Activated CD4-positive, CD25-positive, alpha-beta regulatory T cell (primary cell): ENCODE measurements at places on chromosomes 4 and X.

DNA sequence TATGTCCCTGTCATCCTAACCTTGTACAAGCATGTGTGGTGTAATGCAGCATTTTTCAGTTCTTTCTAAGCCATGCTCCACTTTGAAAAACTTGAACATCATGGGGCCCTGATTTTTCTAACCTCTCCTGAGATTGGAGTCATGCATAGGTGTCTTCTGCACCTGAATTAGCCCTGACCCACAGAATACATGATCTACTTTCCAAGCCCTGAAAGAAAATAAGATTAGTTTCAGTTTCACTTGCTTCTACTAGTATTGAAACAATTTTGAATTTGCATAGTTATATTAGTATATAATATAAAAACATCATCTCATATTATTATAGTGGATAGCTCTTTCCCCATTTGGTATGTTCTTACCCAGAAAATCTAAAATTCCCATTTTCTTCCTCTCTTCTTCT, 178.2 kb downstream of the HS3ST1 start:
- no peak for DNase-seq

- DNase-seq = no peak
These were observed 1511.0 kb downstream of the FSTL5 start for GRCh38 chr4:160652790-160653189.

DNA sequence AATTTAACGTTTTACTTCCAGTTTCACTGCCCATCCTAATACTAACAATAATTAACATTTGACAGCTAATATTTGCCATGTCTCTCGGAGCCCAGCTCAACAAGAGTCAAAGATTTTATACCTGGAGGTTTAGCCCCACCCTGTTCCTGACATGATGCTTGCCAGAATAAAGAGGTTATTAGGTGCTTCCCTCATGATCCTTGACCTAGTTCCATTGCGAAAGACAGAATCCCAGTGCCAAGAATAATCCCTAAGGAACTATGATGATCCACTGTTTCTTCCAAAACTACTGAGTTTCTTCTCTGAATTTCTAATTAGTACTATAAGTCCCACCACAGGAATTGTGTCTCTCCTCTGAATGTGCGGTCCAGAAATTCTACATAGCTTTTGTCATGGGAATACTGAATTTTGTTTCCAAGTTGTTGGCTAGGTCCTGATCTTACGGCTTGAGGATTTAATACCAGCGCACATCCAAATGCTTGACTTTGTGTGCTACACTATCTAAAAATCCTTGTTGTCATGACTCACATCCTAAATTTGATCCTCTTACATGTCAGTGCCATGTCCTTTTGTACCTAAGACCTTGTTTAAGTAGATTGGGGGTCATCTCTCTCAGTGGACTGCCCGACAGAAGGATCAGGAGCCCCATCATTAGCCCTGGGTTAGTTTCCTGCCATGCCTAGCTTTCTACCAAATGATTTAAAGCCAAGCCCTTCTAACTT, 23.1 kb downstream of the ANTXR2 start:
- DNase-seq = no peak

DNA sequence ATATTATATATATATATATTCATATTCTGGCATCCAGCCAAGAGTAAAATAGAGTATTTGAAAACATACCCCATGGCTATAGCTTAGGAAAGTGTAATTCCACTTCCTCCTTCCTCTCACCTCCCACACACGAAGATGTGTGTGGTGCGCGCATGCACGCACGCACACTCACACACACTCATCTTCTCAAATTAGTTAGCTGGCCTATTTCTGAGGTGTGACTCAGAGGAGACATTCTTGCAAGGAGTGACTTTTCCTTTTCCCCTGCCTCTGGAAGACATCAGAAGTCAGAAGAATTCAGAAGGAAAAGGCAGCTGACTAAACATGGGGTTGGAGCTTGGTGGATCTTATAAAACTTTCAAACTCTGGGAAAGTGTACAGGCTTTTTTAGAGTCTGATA, 8.8 kb downstream of the ENPEP start:
- DNase-seq = no peak

DNA sequence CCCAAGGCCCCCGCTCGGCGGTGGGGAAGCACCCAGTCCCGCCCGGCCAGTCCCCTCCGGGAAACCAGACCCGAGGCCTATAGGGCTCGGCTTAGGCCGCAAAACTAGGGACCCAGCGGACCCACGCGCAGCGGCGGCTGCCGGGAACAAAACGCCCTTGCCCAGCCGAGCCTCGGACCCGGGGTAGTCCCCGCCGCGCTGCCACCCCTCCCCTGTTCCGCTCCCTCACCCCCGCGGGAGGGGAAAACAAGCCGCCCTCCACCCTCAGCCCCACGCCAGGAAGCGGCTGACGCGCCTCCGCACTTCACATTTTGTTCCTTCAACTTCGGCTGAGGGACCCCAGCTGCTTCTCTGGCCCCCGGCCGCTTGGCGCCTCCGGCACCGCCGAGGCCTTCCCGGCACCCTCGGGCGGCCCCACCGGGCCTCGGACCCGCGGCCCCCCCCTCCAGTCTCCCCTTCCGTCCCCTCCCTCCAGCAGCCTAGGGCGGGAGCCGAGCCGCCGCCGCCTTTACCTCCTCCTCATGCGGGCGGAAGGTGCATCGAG, 694 bp downstream of the PDS5A start:
- peak; percentile 50 for DNase-seq

DNA sequence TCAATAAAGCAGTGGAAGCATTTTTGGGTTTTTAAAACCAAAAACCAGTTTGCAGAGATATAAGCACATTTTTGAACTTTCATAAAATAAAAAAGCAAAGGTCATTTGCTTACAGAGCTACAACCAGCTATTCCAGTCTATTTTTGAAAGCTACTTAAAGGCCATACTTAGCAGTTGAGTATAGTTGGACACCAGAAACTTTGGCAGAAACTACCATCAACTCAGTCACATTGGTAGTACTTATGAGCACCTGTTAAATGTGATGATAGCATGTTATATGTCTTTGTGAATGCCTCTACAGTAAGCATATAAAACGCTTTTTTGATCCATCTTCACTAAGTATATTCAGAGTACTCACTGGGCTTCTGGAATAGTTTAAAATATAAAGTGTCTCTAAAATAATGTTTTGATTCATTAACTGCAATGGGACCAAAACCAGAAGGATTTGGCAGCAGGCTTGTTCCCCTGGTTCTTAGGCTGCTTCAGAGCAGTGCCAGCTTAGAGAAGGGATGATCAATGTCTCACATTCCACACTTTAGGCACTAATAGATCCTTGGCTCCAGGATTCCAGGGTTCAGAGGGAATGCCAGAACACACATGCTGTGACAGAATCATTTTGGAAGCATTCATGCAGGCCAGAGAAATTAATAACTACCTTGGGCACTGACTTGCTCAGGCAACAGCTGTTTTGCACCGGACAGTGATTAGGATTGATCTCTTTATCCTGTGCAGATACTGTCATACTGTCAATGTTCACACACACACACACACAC, 103.9 kb downstream of the IQCM start:
- DNase-seq = no peak

DNA sequence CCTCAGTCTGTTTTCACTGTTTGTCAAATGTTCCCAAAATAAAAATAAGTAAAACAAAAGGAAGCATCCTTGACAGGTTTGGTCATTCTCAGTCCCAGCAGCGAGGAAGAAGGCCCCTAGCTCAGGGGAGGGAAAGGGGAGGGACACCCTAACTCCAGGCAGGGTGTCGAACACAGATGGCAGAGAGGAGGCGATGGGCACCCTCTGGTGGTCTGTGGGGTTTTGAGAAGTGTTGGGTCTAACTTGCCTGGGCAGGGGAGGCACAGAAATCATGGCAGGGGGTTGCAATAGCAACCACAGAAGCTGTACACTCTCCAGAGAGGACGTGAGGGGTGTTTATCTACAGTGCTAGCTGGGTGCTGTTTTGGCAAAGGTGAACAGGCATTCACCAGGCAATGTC, 229.8 kb upstream of the SFRP2 start:
- no peak for DNase-seq

DNA sequence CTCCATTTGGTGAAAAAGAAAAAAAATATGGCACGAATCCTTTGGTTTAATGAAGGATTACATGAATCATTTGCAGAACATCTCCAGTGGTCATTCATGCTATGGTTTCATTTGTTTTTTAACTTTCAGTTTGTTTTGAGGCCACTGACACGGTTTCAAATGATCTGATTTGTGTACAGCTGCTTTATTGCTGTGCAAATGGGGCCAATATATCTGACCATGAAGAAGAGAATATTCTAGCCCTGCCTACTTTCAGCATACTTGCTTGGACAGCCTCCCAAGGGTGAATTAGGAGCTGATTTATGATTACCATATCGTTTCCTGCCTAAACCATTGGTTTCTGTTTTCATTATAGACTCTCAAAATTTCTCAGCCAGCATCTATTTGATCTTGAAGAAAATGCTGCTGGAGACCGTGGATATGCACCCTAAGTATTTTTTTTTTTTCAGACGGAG, 30.7 kb downstream of the SPARCL1 start:
- DNase-seq = no peak

DNA sequence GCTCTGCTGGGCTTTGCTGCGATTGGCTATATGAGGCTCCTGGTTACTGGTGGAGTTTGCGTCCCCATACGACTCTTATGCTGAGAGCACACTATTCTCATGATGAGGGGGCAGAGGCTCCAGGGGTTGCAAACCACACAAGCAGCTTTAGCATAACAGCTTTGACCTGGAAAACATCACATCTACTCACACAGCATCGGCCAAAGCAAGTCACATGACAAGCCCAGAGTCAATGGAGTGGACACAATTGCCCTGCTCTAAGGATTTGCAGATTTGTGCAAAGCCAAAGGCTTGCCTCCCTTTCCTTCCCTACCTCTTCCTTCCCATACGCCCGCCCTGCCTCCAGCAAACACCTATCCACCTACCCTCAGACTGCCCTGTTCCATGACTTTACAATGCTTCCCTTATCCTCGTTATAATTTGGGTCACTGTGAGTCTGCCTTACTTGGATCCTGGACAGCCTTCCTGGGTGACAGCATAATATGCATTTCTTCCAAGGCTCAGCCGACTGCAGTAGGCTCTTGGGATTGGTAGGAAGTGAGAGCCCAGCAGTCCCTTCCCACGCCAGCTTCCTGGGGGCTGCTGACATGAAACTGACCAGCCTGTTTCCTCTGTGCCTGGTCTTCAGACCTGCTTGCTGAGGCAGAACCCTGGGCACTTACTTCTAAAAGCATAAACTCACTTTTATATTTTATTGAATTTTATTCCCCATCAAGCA, 208.2 kb upstream of the PSAPL1 start:
- no peak for DNase-seq

DNA sequence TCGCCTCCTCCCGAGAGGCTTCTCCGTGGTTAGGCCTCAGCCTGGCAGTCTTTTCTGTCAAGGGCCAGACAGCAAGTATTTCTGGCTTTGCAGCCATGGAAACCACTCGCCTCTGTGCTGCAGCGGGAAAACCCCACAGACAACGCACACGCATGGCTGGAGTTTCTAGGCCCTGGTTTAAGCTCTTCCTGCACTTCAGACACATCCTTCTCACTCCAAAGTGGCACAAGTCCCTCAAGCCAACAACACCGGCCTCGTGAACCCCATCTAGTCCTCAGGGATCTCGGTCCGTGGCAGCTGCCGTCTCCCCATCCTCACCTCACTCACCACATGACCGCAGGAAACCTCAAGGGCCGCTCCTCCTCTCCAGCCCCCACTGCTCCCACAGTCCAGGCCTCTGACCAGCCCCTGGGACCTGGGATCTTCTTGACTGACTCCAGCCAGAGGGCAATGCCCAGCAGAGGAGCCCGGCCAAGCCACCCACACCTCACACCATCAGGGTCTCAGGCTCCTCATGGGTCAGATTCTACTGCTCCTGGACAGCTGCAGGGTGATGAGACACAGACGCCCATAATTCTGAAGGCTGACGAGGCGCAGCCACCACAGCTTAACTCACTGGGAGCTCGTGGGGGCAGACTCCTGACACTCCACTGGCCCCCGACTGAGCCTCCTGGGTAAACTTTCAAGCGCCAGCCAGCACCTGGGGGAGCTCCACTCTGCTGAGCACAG, 21.7 kb downstream of the LETM1 start:
- DNase-seq = no peak
